ENCODE measurements at places on chromosomes 16 and 17. TPM values are rescaled to one million over a fixed set of nuclear protein-coding genes. Genes with fewer than 3 reads are reported as not detected.

DNA sequence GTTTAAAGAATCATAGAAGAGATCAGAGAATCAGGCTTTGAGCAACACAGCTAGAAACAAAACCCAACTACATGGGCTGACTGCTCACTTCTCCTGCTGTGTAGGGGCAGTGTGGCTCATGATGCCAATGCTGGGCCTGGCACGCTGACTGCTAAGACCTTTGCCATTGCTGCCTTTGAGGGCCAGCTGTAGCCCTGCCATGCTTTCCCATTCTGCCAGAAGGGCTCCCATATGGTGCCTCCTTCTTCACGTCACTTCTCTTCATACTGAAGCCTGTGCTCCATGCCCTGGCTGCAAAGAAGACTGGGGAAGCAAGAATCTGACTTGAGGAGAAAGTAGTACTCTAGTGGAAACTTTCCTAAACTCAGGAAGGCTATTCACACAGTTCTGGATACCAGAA lies 232.9 kb downstream of the UTP18 start:
- no peak overlapping the region for H3K4me3 ChIP-seq
- no peak overlapping the region for H3K27ac ChIP-seq
- H3K27me3 ChIP-seq: no peaks in the 10 kb centered on the region
- no peak for DNase-seq

GRCh38 chr17:42844271-42844670 lies at the start of gene AOC2:
TSS of gene AOC2 (plus strand) at chr17:42844580. CDS start at chr17:42844627, 47 bp downstream.
- H3K36me3 ChIP-seq: peaks cover 24% of the 10 kb centered on the region
- no peak within 1 kb of the TSS for H3K27ac ChIP-seq

DNA sequence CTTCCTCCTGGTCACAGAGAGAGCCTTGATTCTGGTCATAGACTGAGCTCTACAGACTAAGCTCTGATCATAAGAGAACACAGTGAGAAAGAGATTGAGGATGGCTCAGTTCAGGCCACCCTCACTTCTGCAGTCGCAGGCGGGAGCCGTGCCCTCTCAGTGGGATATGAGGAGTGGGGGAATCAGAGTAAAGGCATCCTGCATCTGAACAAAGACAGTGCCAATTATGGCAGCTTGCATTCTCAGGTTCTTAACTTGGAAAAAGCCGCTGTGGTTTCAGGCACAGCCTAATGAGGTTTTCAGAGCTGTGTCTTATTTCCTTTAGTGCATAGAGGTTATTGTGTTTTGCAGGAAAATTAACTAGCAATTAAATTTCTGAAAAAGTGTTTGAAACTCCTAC lies 134.4 kb upstream of the NLRP1 start:
- H3K4me3 ChIP-seq: no peak overlapping the region
- peaks cover 16% of the 10 kb centered on the region for H3K4me1 ChIP-seq
- DNase-seq: no peak
- peaks cover 26% of the 10 kb centered on the region for H3K27me3 ChIP-seq
- no peak overlapping the region for H3K27ac ChIP-seq

DNA sequence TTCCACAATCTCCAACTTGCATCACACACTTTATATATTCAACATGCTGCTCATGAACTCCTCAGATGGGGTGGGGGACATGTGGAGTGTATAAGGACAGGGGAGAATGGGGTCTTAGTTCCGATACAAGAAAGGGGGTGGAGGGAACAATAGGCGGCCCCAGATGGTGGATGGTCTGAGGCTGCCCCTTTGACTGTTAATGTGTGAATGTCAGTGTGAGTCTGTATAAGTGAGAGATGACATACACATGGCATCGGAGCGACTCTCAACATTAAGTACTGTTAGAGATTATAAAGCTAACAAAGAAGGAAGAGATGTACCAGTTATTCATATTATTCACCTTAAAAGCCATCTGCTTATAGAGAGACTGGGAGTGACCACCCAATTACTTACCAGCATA lies 193.1 kb downstream of the AXIN2 start:
- DNase-seq: no peak
- peaks cover 33% of the 10 kb centered on the region for H3K27me3 ChIP-seq
- H3K36me3 ChIP-seq: no peaks in the 10 kb centered on the region
- H3K4me3 ChIP-seq: no peak overlapping the region
- H3K27ac ChIP-seq: no peak overlapping the region

DNA sequence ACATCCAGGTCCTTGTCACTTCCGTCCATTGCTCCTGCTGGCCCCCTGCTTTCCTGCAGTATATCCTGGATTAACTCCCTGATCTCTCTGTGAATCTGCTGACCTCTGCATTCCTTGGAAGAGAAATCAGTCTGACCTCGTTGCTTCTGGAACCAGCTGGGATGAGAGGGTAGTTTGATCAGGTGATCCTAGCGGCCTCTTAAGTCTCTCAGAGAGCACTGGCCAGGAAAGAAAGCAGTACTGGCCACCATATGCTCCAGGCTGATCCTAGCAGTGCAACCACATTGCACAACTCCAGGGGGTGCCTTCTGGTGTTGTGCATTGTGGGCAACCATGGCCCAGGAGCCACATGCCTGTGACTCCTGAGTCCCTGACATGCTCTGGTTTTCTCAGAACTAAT lies 79.2 kb downstream of the ARHGAP23 start:
- H3K27ac ChIP-seq: peak overlapping the region; percentile 97
- peaks cover 47% of the 10 kb centered on the region for H3K27me3 ChIP-seq
- no peak for DNase-seq

Gene MYO15A
- total RNA-seq: 0.15 TPM

DNA sequence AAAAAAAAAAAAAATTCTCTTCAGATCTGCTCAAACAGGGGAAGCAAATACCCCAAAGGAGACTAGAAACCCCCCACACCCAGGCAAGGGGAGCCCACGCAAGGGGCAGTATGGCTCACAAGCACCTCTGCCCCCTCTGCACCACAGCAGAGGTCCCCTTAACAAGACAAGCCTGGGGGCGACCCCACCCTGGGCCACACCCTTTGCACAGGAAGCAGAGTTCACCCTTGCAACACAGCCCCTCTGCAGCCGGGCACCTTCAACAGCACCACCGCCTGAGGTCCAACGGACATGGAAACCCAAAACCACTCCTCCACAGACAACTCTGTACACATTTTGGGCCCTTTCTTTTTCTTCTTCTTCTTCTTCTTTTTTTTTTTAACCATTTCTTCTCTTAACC lies 12.8 kb downstream of the AXIN1 start:
- peaks cover 16% of the 10 kb centered on the region for H3K4me1 ChIP-seq
- DNase-seq: no peak
- peaks cover 11% of the 10 kb centered on the region for H3K36me3 ChIP-seq
- no peak overlapping the region for H3K27ac ChIP-seq
- peaks cover 1% of the 10 kb centered on the region for H3K27me3 ChIP-seq
- H3K4me3 ChIP-seq: no peak overlapping the region

Gene TAT
- not detected for total RNA-seq

- peak overlapping the region; percentile 89 for H3K27ac ChIP-seq
- H3K4me3 ChIP-seq: peak overlapping the region; percentile 28
- peak; percentile 93 for DNase-seq
- H3K27me3 ChIP-seq: no peaks in the 10 kb centered on the region
- H3K36me3 ChIP-seq: no peaks in the 10 kb centered on the region
Observed at GRCh38 chr17:18025945-18026776, 12.8 kb downstream of the ATPAF2 start.
